Progenitor cell of endocrine pancreas (in vitro differentiated cells): ENCODE measurements at places on chromosomes 7 and 10. TPM values are rescaled to one million over a fixed set of nuclear protein-coding genes. Genes with fewer than 3 reads are reported as not detected.

The INMT gene
- 2.7 and 2.9 TPM in 2 replicates for total RNA-seq

The PRSS37 gene
- total RNA-seq = not detected in 2 replicates

DNA sequence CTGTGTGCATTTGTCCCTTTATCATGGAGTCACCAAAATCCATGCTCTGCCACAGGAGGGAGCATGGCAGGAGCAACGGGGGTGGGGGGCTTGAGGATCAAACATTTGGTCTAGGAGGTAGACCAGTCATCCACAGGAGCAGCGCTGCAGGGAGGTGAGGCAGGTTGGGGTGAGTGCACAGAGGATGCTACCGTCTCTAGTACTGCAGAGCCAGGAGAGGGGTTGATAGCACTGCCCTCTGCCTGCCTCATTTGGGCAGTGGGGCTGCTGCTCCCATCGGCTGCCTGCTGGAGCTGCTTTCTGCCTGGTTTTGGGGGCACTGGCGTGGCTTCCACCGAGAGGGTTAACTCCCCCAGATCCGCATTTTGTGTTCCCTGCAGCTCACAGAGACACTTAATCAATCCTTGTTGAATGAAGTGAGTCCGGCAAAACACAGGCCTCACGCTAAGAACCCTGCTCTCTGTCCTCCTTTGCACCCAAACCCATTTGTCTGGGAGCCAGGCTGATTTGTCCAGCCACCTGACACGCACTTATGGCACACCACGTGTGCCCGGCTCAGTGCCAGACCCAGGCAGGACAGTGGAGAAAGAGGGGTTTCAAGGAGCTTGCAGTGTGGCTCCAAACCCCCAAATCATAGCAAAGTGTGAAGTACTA is 527.1 kb upstream of the FOXK1 start:
- H3K27me3 ChIP-seq = no peaks in the 10 kb centered on the region
- H3K36me3 ChIP-seq = peaks cover 7% of the 10 kb centered on the region
- no peak for DNase-seq
- no peak overlapping the region for H3K4me3 ChIP-seq
- H3K27ac ChIP-seq = no peak overlapping the region
- peaks cover 6% of the 10 kb centered on the region for H3K4me1 ChIP-seq

- H3K4me3 ChIP-seq = no peak overlapping the region
- no peak overlapping the region for H3K27ac ChIP-seq
- H3K4me1 ChIP-seq = peaks cover 31% of the 10 kb centered on the region
- peaks cover 4% of the 10 kb centered on the region for H3K36me3 ChIP-seq
- peaks cover 29% of the 10 kb centered on the region for H3K27me3 ChIP-seq
Measured at GRCh38 chr10:111128331-111129180, 51.7 kb downstream of the ADRA2A start.

DNA sequence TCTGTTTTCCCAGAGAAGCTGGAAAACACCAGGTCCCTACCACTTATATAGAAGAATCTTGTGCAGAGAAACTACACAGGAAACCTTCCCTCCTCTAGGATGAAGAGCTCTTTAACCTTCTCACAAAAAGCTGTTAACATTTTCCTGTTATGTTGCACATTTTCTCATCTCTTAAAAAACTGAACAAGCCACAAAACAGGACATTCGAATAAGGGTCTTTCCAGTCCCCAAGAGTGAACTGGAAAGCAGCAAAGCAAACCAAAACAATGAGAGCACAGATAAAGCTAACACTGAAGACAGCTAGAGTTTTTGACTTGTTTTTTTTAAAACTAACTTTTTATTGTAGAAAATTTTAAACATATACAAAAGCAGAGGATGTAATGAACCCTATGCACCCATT is 82.7 kb downstream of the RNF216 start:
- no peak for DNase-seq
- peaks cover 12% of the 10 kb centered on the region for H3K4me1 ChIP-seq
- no peaks in the 10 kb centered on the region for H3K27me3 ChIP-seq
- no peak overlapping the region for H3K27ac ChIP-seq
- peaks cover 6% of the 10 kb centered on the region for H3K36me3 ChIP-seq

DNA sequence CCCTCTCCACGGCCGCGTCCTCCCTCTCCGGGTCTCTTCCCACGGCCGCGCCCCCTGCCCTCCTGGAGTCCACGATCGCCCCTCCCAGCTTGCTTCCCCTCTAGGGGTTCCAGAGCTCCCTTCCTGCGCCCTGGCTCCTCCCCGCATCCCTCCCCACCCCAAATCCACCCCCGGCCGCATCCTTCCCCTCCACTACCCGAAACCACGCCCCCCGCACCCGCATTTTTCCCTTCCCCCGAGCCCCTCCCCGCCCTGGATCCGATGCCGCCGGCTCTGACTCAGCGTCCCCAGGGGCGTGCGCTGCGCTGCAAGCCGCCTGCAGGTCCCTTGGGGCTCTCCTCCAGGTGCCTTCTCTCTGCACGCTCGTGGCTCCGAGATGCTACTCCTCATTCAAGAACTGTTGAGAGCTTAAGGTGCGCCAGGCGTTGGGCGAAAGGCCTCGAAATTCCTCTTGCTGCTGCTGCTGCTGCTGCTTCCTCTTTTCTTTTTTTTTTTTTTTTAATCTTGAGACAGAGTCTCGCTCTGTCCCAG is 372 bp upstream of the TMEM130 start:
- H3K4me3 ChIP-seq = peak overlapping the region; percentile 66
- no peaks in the 10 kb centered on the region for H3K36me3 ChIP-seq
- no peak for DNase-seq
- H3K27me3 ChIP-seq = peaks cover 44% of the 10 kb centered on the region
- no peak overlapping the region for H3K27ac ChIP-seq

GRCh38 chr10:106682175-106682574 is 482.3 kb downstream of the SORCS1 start:
- H3K4me3 ChIP-seq = no peak overlapping the region
- H3K36me3 ChIP-seq = peaks cover 3% of the 10 kb centered on the region
- no peak overlapping the region for H3K27ac ChIP-seq
- no peaks in the 10 kb centered on the region for H3K27me3 ChIP-seq
- H3K4me1 ChIP-seq = no peaks in the 10 kb centered on the region

- no peak overlapping the region for H3K4me3 ChIP-seq
- DNase-seq = no peak
- no peaks in the 10 kb centered on the region for H3K27me3 ChIP-seq
- H3K36me3 ChIP-seq = no peaks in the 10 kb centered on the region
Measured at GRCh38 chr7:104956753-104957450, 57.1 kb upstream of the KMT2E start.

- H3K36me3 ChIP-seq = no peaks in the 10 kb centered on the region
- DNase-seq = no peak
- no peaks in the 10 kb centered on the region for H3K27me3 ChIP-seq
- H3K27ac ChIP-seq = no peak overlapping the region
Measured at GRCh38 chr10:3606309-3606708, 178.7 kb downstream of the KLF6 start.
